Common myeloid progenitor, CD34-positive (primary cell): ENCODE measurements at places on chromosomes 7 and 10.

- peaks cover 2% of the 10 kb centered on the region for H3K4me1 ChIP-seq
- no peaks in the 10 kb centered on the region for H3K36me3 ChIP-seq
- peak; percentile 73 for DNase-seq
- H3K4me3 ChIP-seq, result peak within 1 kb of the TSS; percentile 16
- peaks cover 12% of the 10 kb centered on the region for H3K27me3 ChIP-seq
Measured at GRCh38 chr7:191981-192649, at the start of gene FAM20C. Gene FAM20C, plus strand, starts transcription at chr7:192571. Its CDS starts 629 bp downstream, at chr7:193200.

GRCh38 chr7:151142686-151143040, 24.8 kb downstream of the GBX1 start:
- H3K27ac ChIP-seq, result no peak overlapping the region
- H3K27me3 ChIP-seq, result no peaks in the 10 kb centered on the region
- H3K4me3 ChIP-seq, result no peak overlapping the region
- H3K4me1 ChIP-seq, result peaks cover 2% of the 10 kb centered on the region

- no peaks in the 10 kb centered on the region for H3K36me3 ChIP-seq
- no peak overlapping the region for H3K4me3 ChIP-seq
- DNase-seq, result no peak
- no peaks in the 10 kb centered on the region for H3K4me1 ChIP-seq
Measured at GRCh38 chr10:76024460-76025123, 593.2 kb downstream of the LRMDA start.

GRCh38 chr10:71710519-71710918, 9.1 kb downstream of the C10orf105 start:
- H3K4me3 ChIP-seq, result no peak overlapping the region
- no peak for DNase-seq
- no peaks in the 10 kb centered on the region for H3K27me3 ChIP-seq
- H3K36me3 ChIP-seq, result no peaks in the 10 kb centered on the region
- H3K4me1 ChIP-seq, result peaks cover 7% of the 10 kb centered on the region

DNA sequence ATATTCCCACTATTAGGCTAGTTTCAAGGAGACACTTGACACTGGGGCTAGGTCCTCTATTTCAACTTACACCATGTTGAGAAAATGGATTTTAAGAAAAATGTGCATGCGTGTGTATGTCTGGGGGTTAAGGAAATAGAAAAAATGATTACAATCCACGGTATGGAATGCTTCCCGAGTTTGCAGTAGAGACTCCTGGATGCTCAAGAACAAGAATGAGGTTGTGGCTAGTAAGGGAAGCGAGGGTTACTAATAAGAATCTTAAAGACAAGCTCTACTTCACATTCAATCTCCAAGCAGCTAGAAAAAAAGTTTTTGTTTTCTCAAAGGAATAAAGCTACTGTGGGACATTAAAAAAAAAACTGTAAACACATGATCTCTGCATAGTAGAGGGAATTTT, 54.7 kb downstream of the ANK3 start:
- no peak overlapping the region for H3K27ac ChIP-seq
- no peaks in the 10 kb centered on the region for H3K36me3 ChIP-seq
- no peak for DNase-seq
- H3K27me3 ChIP-seq, result no peaks in the 10 kb centered on the region
- no peak overlapping the region for H3K4me3 ChIP-seq
- no peaks in the 10 kb centered on the region for H3K4me1 ChIP-seq

DNA sequence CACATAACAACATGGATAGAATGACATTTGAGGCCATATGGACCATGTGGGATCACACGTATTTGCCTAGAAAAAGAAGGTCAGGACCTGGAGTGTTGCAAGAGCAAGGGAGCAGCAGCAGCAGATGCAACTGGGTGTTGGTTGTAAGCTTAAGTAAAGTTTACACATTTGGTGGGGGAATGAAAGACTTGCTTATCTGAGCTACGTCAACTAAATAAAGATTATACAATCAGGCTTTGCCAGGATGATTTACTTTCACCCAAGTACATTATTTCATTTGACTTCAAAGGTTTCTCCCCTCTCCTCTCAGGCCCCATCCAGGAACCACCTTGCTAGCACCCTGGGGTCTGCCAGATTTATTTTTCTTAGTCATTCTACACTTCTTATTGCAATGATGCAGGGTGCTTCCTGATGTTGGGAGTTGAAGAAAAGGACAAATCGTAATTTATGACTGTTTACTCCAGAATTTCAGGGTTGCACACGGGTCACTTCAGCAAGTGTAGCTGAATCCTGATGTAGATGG, 591.9 kb upstream of the IGFBP3 start:
- H3K4me1 ChIP-seq, result no peaks in the 10 kb centered on the region
- no peaks in the 10 kb centered on the region for H3K36me3 ChIP-seq
- DNase-seq, result no peak
- no peak overlapping the region for H3K27ac ChIP-seq

DNA sequence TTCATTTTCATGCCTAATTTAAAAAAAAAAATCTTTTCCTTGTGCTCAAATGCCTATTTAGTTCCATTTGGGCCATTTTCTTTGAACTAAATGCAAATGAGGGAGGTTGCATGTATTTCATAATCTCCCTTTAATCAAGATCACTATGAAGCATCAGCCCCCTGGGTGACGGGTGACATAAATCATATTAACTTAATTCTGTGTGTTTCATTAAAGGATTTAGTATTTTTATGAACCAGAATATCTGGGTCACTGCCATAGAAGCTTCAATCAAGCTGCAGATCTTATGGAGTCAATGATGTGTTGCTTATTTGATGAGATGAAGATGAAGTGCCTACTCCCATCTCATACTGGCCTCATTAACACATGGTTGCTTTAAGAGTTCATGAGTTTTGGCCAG, 301.9 kb upstream of the PRKCQ start:
- no peaks in the 10 kb centered on the region for H3K27me3 ChIP-seq
- DNase-seq, result no peak
- H3K4me1 ChIP-seq, result peaks cover 4% of the 10 kb centered on the region
- no peak overlapping the region for H3K27ac ChIP-seq

- H3K4me3 ChIP-seq, result no peak overlapping the region
- H3K36me3 ChIP-seq, result peaks cover 32% of the 10 kb centered on the region
- no peaks in the 10 kb centered on the region for H3K4me1 ChIP-seq
- H3K27ac ChIP-seq, result no peak overlapping the region
Measured at GRCh38 chr10:91838199-91838598, 40.0 kb downstream of the TNKS2 start.

DNA sequence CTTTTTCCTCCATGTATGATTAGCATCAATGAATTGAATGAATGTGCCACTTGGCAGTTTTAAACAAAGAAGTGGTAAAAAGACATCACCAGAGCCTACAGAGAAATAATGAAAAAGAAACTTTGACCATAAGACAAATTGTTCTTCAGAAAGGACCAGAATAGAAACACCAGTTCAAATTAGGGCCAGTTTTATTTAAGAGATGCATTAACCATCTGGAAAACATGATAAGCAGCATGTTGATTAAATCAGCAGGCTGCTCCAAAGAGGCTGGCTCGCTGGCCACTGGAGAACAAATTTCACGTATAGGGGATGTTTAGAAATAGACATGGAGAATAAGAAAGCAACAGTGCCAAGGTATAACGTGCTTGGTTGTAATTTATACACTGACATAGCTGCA, 242.3 kb upstream of the AOAH start:
- DNase-seq, result no peak
- H3K27ac ChIP-seq, result no peak overlapping the region
- no peak overlapping the region for H3K4me3 ChIP-seq
- peaks cover 6% of the 10 kb centered on the region for H3K36me3 ChIP-seq
- H3K27me3 ChIP-seq, result no peaks in the 10 kb centered on the region

GRCh38 chr7:95026421-95027072, 119.2 kb downstream of the PPP1R9A start:
- H3K36me3 ChIP-seq, result no peaks in the 10 kb centered on the region
- H3K27ac ChIP-seq, result no peak overlapping the region
- no peak for DNase-seq
- H3K27me3 ChIP-seq, result no peaks in the 10 kb centered on the region
- no peak overlapping the region for H3K4me3 ChIP-seq

GRCh38 chr7:129169686-129170440, 18.6 kb upstream of the SMO start:
- peak overlapping the region; percentile 85 for H3K4me3 ChIP-seq
- H3K36me3 ChIP-seq, result peaks cover 25% of the 10 kb centered on the region
- no peaks in the 10 kb centered on the region for H3K27me3 ChIP-seq
- peak overlapping the region; percentile 73 for H3K27ac ChIP-seq
- peaks cover 12% of the 10 kb centered on the region for H3K4me1 ChIP-seq

- H3K4me1 ChIP-seq, result no peaks in the 10 kb centered on the region
- no peaks in the 10 kb centered on the region for H3K27me3 ChIP-seq
- no peaks in the 10 kb centered on the region for H3K36me3 ChIP-seq
Measured at GRCh38 chr10:20745556-20746375, 151.3 kb downstream of the NEBL start.

DNA sequence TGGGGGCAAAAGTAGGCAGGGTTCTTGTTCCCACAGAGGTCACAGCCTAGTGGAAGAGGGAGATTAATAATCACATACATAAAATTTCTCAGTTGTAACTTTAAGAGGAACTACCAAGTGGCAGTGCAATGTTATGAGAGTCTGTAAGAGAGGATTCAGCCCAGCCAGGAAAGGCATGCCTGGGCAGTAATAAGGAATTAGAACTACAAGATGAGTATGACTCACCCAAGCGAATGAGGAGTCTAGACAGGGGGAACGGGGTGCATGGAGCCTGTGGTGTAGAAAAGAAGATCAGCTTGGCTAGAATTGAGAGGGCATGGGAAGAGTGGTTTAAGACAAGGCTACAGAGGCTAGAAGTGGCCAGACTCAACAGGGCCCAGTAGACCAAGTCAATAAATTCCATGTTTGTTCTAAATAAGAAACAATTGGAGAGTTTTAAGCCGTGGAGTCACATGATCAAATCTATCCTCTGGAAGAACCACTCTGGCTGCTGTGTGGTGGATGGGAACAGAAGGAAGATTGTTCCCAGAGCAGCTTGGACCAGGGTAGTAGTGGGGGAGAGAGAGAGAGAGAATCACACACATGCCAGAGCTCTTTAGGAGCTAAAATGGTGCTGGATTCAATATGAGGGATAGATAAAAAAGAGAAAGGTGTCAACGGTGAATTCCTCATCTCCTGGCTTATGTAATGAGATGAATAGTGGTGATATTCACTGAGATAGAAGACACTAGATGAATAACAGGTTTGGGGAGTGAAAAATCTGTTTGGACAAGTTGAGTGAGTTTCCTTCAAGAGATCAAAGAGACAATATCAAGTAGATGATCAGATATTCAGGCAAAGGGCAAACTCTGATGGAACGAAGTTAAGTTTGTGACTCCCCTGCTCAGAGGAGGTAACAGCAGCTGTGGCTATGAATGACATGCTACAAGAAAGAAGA, 265.1 kb downstream of the FGFR2 start:
- no peaks in the 10 kb centered on the region for H3K27me3 ChIP-seq
- H3K4me1 ChIP-seq, result no peaks in the 10 kb centered on the region
- DNase-seq, result no peak
- H3K4me3 ChIP-seq, result no peak overlapping the region
- H3K27ac ChIP-seq, result no peak overlapping the region

DNA sequence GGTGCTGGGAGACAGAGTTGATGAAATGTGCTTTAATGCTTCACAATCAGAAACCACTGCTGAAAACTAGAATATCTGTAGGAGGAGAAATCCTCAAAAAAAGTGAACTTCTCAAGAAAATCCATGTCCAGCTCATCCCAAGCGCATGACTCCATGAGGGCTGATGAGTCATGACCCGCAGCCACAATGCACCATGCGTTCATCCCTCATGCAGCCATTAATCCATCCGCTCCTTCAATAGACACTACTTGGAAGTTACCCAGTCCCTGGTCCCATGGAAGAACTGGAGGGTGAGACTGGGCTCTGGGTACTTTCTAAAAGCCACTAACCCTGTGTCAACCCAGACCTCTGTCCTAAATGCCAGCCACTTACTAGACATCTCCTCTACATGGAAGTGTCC, 24.4 kb downstream of the TMEM273 start:
- no peaks in the 10 kb centered on the region for H3K27me3 ChIP-seq

DNA sequence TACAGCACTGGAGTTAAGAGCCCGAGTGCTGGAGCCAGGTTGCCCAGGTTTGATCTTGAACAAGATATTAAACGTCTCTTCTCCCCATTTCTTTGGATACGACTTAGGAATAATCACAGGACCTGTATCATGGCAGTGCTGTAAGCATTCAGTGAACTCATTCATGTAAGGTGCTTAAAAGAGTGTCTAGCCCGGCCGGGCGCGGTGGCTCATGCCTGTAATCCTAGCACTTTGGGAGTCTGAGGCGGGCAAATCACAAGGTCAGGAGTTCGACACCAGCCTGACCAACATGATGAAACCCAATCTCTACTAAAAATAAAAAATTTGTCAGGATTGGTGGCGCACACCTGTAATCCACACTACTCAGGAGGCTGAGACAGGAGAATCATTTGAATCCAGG, 40.8 kb downstream of the CHST15 start:
- H3K4me1 ChIP-seq, result no peaks in the 10 kb centered on the region
- DNase-seq, result no peak
- H3K4me3 ChIP-seq, result no peak overlapping the region
- no peaks in the 10 kb centered on the region for H3K36me3 ChIP-seq
- H3K27me3 ChIP-seq, result no peaks in the 10 kb centered on the region
- no peak overlapping the region for H3K27ac ChIP-seq

GRCh38 chr10:19063986-19064385, 15.4 kb downstream of the MALRD1 start:
- no peak overlapping the region for H3K4me3 ChIP-seq
- H3K36me3 ChIP-seq, result no peaks in the 10 kb centered on the region
- no peaks in the 10 kb centered on the region for H3K4me1 ChIP-seq
- H3K27ac ChIP-seq, result no peak overlapping the region
- no peak for DNase-seq

DNA sequence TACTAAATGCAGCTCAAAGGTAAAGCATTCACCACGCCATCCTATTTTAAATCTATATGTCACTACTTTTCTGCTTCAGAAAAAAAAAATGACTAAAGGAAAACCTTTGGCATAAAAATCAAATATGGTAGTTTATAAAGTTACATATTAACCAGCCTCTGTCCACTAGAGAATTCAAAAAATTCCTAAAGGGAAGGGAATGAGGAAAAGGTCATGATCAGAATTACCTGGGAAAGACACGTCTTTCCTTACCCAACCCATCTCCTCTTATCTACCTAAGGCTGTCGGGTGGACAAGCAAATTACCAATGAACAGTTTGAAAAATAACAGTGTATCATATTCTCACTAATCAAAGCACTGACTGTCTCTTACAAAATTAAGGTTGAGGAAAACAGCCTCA, 100.7 kb upstream of the TMEM106B start:
- no peak overlapping the region for H3K4me3 ChIP-seq
- H3K4me1 ChIP-seq, result peaks cover 11% of the 10 kb centered on the region
- DNase-seq, result no peak
- H3K36me3 ChIP-seq, result no peaks in the 10 kb centered on the region
- H3K27ac ChIP-seq, result no peak overlapping the region
